ENCODE measurements at places on chromosomes 4 and X. TPM values are rescaled to one million over a fixed set of nuclear protein-coding genes. Genes with fewer than 3 reads are reported as not detected.

Gene SLC6A14
- total RNA-seq, result not detected

Gene ATP2B3
- not detected for total RNA-seq

- no peak for DNase-seq
- no peaks in the 10 kb centered on the region for H3K27me3 ChIP-seq
- no peak overlapping the region for H3K4me3 ChIP-seq
- H3K36me3 ChIP-seq, result no peaks in the 10 kb centered on the region
- no peak overlapping the region for H3K27ac ChIP-seq
- no peaks in the 10 kb centered on the region for H3K4me1 ChIP-seq
Measured at GRCh38 chr4:143021384-143021783, 163.3 kb upstream of the USP38 start.

DNA sequence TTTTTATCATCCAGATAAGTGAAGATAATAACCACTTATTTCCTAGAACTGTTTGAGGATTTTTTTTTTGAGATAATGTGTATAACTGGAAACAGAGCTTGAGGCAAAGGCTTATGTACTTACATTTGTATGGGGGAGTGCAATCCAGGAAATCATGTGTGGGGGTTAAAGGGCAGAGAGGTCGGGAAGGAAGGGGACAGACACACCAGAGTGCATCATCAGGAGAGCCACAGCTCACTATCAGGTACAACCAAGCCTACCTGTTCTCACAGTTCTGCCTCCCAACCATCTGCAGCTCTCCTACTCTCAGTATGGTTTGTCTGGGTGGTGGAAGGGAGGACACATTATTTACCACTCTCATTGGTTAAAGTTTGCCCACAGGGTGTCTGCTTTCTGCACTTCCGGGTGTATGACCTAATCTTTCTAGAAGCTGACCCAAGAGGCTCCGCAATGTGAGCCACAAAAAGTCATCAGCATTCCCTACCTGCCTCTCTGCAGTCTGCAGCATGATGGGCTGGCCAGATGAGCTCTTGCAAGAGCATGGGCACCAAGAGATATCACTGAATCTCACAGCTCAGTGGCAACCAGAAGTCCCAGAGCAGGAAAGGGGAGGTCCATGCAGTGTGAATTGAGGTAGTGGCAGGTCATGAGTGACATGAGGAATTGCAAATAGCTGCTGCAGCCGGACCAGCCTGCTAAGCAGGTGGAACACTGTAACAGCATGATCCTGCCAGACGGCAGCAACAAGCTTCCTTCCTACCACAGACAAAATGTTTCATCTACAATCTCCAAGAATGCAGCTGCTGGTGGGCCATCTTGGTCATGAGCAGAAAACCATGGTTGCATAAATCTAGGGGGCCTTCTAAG is 36.9 kb upstream of the SPRY1 start:
- H3K27me3 ChIP-seq, result no peaks in the 10 kb centered on the region
- no peaks in the 10 kb centered on the region for H3K4me1 ChIP-seq
- no peak overlapping the region for H3K27ac ChIP-seq
- no peak for DNase-seq

DNA sequence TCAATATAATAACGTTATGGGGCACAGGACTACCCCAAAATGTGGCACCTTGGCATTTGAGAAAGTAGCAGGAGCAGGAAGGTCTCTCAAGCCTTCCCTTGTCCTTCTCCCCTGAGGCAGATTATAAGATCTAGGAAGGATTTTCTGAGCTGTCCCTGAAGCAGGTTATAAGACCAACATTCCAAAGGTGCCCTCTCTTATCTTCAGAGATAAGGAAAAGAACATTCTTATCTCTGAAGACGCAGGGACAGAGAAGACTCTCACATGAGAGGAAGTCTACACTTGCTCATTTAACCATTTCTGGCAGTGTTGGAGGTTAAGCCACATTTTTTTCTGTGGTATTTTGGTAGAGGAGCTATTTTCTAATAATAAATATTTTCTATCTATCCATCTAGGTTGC is 437.9 kb upstream of the MAOA start:
- no peaks in the 10 kb centered on the region for H3K27me3 ChIP-seq
- H3K4me1 ChIP-seq, result no peaks in the 10 kb centered on the region
- no peak for DNase-seq
- no peaks in the 10 kb centered on the region for H3K36me3 ChIP-seq
- H3K4me3 ChIP-seq, result no peak overlapping the region

GRCh38 chr4:81723927-81724587 is 252.3 kb upstream of the RASGEF1B start:
- H3K4me3 ChIP-seq, result no peak overlapping the region
- no peak overlapping the region for H3K27ac ChIP-seq
- no peaks in the 10 kb centered on the region for H3K36me3 ChIP-seq
- no peaks in the 10 kb centered on the region for H3K27me3 ChIP-seq
- DNase-seq, result no peak

DNA sequence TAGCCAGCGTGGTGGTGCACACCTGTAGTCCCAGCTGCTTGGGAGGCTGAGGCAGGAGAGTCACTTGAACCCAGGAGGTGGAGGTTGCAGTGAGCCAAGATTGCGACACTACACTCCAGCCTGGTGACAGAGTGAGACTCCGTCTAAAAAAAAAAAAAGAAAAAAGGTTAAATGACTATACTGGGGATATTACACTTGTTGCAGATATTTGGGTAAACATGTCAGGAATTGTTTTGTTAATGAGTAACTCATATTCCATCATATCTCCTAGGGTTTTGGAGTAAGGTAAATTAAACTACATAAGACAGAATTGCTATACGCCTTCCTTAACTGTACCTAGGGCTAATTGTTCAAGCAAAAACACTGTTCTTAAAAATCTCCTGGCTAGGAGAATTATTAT is 291.4 kb upstream of the IGFBP7 start:
- no peak overlapping the region for H3K4me3 ChIP-seq
- no peaks in the 10 kb centered on the region for H3K36me3 ChIP-seq
- no peaks in the 10 kb centered on the region for H3K27me3 ChIP-seq
- no peak overlapping the region for H3K27ac ChIP-seq
- H3K4me1 ChIP-seq, result no peaks in the 10 kb centered on the region
- DNase-seq, result no peak
